ENCODE measurements at places on chromosomes 16 and 17.
A peak's percentile ranks its signal among the peaks of the same experiment; 100 is the strongest.

GRCh38 chr17:68910789-68911431 lies 44.3 kb downstream of the ABCA8 start:
- no peak for DNase-seq

GRCh38 chr17:81050645-81051625 lies 16.0 kb downstream of the BAIAP2 start:
- no peak for DNase-seq

GRCh38 chr16:14112539-14112856 lies 41.4 kb downstream of the MRTFB start:
- no peak for DNase-seq

DNA sequence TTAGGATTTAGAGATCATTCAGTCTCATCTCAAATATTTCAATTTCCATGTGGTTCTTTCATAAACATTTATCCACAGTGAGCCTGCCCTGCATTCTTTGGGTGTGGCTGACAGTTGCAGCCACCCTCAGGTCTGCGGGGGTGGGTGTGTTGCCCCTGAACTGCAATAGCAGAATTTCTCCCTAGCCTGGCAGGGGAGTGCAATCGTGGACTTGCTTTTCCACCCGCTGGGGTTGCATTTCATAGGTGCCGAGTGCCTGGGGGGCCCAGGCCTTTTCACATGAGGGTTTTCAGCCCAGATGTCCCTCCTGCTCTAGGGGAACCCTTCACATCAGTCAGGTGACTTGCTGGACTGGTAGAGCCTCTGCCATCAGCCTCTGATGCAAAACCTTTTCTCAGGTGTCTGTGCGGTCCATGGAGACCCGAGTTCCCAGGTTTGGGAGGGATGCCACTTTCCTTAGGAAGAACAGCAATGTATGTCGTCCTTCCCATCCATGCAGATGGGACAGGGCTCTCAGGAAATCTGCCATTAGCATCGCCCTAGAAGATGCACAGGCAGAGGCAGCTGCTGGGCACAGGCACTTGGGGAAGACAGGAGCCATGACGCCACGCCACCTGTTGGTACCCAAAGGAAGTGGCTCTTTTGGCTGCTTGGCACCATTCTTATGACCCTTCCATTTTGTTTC lies 2.4 kb upstream of the USP36 start:
- peak; percentile 47 for DNase-seq

GRCh38 chr17:4090898-4091297 lies 51.9 kb downstream of the ZZEF1 start:
- no peak for DNase-seq

DNA sequence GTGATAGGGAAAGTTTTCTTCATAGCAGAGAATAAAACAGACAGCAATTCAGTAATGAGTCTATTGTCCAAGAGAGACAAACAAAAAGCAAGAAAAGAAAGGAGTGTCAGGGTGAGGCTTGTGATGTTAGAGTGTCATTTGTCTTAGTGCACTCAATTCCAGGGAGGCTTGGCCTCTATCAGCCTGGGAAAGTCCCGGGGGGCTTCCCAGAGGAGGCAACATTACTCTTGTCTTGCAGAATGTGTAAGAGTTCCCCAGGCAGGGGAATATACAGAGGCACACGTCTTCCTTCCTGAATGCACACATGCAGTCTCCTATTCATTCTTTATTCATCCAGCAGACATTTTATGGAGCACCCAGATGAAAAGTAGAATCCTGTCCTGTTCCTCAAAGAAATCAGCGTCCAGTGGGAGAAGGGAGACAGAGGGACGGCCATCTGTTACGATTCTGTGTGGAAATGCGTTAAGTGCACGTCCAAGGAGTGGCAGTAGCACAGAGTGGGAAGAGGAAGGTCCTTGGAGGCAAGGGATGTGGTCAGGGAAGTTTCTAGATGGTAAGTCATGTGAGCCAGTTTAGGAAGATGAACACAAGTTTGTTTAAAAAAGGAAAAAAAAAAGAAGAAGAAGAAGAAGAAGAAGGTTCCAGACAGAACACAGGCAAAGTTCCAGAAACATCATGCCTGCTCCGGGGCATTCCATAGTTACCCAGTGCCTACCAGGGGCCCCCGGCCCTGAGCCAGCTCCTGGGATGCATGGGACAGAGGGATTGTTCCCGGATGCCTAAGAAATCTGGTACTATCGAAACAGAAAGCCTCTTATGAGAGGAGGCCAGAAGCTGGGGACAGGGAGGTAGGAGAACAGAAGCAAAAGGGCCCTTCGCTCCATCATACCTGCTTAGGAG lies 21.1 kb downstream of the CACNG4 start:
- DNase-seq, result no peak

- no peak for DNase-seq
Measured at GRCh38 chr17:67902511-67903231, 77.4 kb downstream of the BPTF start.

GRCh38 chr17:78358538-78359320 lies 1.1 kb downstream of the SOCS3 start:
- no peak for DNase-seq

GRCh38 chr16:84605339-84605848 lies 12.5 kb downstream of the COTL1 start:
- no peak for DNase-seq

- no peak for DNase-seq
Measured at GRCh38 chr16:22255335-22255734, 41.9 kb upstream of the POLR3E start.

DNA sequence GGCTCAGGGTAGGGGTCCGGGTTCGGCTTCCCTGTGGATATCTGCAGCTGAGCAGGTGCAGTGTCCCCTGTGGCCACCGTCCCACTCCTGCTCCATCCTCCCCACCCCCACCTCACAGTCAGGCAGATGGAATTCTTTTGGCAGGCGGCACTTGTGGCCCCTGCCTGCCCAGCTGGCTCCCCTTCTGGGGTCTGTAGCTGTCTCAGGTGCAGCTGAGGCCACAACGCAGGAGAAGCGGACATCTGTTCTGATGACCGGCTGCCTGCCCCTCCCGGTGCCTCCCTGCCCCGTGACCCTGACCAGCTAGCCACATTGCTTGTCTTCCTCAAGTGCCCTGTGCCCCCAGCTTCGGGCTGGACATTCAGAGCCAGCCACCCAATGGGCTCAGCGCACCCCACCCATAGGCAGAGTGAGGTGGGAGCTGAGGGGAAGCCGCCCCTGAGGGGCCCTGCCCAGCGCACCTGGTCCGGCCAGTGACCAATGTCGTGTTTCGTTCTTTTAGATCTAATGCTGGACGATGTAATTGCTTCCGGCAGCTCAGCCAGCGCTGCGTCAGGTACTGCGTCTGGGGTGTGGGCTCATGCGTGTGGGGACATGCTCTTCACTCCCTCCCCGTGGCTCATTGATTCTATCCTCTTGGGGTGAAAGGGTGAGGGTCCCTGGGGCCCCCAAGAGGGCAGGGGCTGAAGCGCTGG lies 25.2 kb upstream of the ABCC3 start:
- DNase-seq, result no peak

DNA sequence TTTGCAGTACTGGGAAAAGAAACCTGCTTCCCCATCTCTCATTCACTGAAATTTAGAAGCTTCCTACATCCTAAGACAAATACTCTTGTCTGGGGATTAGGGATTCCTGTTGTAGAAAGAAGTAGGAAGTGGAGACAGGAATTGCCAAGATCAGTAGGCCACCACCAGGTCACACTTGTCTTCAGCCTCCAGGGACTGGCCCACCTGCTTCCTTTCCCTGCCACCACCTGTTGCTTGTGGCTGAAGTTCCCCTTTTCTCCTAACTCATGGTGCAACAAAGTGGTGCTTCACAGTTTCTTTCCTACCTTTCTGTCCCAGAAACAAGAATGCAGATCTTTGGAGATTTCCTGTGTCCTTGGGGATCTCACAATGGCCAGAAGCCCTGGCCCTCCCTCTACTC lies 82.4 kb downstream of the WNT3 start:
- DNase-seq, result no peak

GRCh38 chr17:77725846-77726245 lies 232.7 kb upstream of the TNRC6C start:
- DNase-seq, result no peak

- no peak for DNase-seq
Measured at GRCh38 chr16:64907844-64908243, 214.0 kb downstream of the CDH11 start.

DNA sequence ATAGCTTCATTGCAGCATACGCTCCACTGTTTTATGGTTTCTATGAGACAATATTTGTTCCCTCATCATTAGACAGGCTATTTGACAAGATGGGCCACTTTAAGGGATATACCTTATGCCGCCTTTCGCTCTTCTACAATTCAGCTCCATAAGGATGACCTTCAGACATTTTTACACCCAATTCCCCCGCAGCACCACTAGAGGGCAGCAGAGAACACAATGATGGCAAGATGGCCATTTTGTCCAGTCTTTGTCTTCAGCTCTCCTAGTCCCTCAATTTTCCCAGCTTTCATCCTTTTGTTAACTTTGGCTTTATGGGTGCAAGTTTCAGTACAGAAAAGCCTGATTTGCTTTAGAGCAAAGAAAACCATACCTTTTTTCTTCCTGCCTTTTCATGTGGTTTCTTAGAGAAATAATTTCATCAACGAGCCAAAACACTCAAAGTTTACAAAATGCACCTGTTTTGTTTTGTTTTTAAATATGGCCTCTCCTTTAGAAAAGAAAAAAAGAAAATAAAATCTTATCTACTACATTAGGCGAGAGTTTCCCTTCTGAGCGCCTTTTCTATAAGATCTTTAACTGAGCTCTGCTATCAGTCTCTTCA lies 355.3 kb downstream of the TOX3 start:
- DNase-seq, result no peak

- DNase-seq, result no peak
Measured at GRCh38 chr16:12061336-12062055, 85.0 kb downstream of the SNX29 start.

- DNase-seq, result no peak
Measured at GRCh38 chr17:76704805-76705204, 6.0 kb downstream of the MXRA7 start.

GRCh38 chr16:51237207-51237606 lies 86.1 kb upstream of the SALL1 start:
- DNase-seq, result no peak

DNA sequence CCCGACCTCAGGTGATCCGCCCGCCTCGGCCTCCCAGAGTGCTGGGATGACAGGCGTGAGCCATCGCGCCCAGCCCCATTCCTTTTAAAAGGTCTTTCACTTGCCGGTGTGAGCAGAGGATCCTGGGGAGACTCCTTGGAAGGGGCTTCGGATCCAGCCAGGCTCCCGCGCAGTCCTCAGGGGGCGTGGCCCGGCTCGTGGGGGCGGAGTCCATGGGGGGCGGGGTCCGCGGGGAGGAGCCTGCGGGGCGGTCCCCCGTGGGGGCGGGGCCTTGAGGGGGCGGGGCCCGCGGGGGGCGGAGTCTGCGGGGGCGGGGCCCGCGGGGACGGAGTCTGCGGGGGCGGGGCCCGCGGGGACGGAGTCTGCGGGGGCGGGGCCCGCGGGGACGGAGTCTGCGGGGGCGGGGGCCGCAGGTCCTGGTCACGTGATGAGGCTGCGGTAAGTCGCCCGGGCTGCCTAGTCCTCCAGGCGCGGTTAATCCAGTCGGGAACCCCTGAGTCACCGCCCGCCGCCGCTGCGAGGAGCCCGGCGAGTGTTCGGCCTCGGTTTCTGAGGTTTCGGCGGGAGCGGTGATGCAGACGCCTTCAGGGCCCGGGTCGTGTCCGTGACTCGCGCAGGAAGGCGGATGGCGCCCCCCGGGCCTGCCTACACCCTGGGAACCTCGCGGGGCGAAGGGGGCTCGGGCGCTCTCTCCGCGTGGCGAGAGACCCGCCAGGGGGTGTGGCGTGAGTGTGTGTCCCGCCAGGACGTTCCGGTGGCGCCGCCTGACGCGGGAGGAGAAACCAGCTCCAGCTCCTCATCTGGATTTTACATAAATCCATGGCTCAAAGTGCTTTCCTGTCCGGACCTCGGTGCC lies 23.6 kb upstream of the ABR start:
- DNase-seq, result no peak

GRCh38 chr17:34990921-34991365 lies 10.6 kb downstream of the LIG3 start:
- DNase-seq, result no peak

- no peak for DNase-seq
Measured at GRCh38 chr16:54281535-54282201, 4.9 kb downstream of the IRX3 start.

DNA sequence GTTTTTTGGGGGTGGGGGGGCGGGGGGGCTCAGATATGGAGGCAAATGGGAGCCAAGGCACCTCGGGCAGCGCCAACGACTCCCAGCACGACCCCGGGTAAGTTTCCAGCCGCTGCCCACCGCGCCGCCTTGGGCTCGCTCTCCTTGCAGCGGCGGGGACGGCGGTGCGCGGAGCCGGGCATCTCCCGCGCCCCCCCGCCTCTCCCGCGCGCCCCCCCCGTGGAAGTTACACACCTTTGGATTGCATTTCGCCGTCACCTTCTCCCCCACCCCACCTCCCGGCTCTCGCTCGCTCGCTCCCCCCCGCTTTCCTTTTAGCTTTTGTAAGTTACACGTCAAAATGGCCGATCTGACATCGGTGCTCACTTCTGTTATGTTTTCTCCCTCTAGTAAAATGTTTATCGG lies 387 bp downstream of the MSI2 start:
- DNase-seq, result no peak

- DNase-seq, result no peak
Measured at GRCh38 chr17:42441371-42442195, 17.1 kb upstream of the ATP6V0A1 start.

- peak; percentile 66 for DNase-seq
Measured at GRCh38 chr16:66478733-66479511, 51.8 kb downstream of the BEAN1 start.

DNA sequence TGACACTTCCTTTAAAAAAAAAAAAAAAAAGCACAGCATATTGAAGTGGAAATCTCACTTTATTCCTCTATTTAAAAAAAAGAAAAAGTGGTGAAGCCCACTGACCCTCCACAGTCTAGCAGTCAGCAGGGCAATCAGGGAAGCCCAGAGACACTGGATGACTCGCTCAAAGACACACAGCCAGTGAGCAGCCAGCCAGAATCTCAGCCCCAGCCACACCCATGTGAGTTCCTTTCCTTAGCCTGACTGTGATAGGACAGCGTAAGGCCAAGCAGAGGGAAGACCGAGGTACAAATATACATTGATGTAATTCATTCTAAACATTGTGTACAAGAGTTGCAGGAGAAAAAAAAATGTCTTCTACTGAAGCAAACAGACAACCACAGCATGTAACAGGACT lies 22.5 kb downstream of the XPO6 start:
- no peak for DNase-seq

- DNase-seq, result no peak
Measured at GRCh38 chr17:81091774-81092517, 57.0 kb downstream of the BAIAP2 start.

GRCh38 chr17:48472411-48473281 lies 42.6 kb upstream of the SKAP1 start:
- DNase-seq, result no peak

GRCh38 chr17:66984730-66985129 lies 20.2 kb downstream of the CACNG4 start:
- DNase-seq, result no peak

- DNase-seq, result no peak
Measured at GRCh38 chr17:64635647-64636305, 26.3 kb downstream of the SMURF2 start.

DNA sequence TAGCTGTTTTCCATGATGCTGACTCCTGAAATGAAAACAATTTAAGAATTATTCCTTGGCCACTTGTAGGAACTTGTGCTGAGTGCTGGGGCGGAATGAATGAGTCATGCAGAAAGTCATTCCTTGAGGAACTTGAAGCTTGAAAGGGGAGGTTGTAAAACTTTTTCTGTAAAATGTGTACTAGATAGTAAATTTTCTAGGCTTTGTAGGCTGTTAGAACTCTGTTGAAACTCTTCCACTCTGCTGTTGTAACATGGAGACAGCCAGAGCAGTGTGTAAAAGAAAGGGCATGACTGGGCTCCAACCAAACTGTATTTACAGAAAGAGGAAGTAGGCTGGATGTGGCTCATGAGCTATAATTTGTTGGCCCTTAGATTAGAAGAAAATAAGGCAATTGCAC lies 46.1 kb downstream of the ABCA8 start:
- DNase-seq, result no peak

GRCh38 chr16:75203096-75203495 lies 3.9 kb downstream of the CTRB2 start:
- no peak for DNase-seq

All from HuH-7.5 (cell line).